Panc1 (cell line): ENCODE measurements at places on chromosomes 11 and 22. TPM values are rescaled to one million over a fixed set of nuclear protein-coding genes. Genes with fewer than 3 reads are reported as not detected.

Gene C11orf91
- total RNA-seq = 1.3 TPM

Gene KLHL35
- 10.9 TPM for total RNA-seq

Gene CNGA4
- total RNA-seq = 0.62 TPM

Gene TMEM45B
- 2.6 TPM for total RNA-seq

Gene PDE3B
- total RNA-seq = 33.0 TPM

Gene MS4A2
- not detected for total RNA-seq

Gene MS4A4A
- not detected for total RNA-seq

Gene HTR3A
- 0.21 TPM for total RNA-seq

Gene DNAL4
- total RNA-seq = 10.5 TPM

Gene SYT12
- 0.62 TPM for total RNA-seq

Gene RASL10A
- total RNA-seq = 2.6 TPM

- no peak for DNase-seq
Observed at GRCh38 chr11:35116762-35117640, 22.0 kb upstream of the CD44 start.

- DNase-seq = no peak
Observed at GRCh38 chr22:48653306-48653705, 1174.4 kb downstream of the BRD1 start.

DNA sequence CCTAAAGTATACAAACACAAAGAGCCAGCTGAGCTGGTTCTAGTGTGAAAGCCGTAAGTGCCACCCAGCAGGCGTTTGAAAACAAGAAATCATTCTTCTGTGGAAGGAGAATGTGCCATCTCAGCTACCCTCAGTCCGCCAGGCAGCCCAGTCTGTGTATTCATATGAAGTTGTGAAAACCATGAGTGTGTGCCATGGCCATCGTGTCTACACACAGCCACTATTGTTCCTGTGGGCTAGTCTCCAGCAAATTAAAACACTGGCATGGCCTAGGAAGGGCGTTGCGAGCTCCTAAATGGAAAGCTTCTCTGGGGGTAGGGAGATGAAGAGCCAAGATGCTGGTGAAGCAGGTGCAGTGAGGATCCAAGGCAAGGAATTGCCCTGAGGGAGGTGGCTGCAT, 51.5 kb upstream of the HORMAD2 start:
- no peak for DNase-seq

- no peak for DNase-seq
Observed at GRCh38 chr11:72471005-72471898, 36.9 kb upstream of the CLPB start.

GRCh38 chr11:85540181-85540580, 87.0 kb downstream of the DLG2 start:
- no peak for DNase-seq

DNA sequence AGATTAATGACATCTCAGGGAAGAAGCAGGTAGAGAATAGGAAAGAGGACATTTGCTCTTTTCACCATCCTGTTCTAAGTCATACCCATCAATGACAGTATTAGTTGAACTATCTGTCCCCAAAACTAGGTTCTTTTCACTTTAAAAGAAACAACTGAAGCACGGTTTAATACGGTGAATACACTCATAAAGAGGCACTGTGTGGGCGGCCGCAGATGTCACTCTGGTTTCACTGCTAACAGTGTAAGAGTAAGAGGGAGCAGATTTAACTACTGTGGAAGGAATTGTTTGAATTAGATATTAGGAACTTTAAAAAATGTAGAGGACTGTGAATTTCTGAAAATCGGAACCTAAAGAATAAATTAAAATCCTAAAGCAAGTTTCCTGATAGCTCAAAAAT, 49.5 kb downstream of the VSIG10L2 start:
- no peak for DNase-seq

GRCh38 chr22:30561402-30562189, 12.9 kb downstream of the GAL3ST1 start:
- no peak for DNase-seq

DNA sequence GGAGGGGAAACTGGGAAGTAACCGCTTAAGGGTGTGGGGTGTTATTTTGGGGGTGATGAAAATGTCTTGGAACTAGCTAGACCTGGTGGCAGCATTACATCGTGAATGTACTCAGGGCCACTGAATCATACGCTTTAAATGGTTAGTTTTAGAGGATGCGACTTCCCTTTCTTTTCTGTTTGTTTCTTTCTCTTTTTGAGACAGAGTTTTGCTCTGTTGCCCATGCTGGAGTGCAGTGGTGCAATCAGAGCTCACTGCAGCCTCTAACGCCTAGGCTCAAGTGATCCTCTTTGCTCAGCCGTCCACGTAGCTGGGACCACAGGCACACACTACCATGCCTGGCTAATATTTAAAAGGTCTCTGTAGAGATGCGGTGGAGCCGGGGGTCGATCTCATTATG, 5.6 kb upstream of the MIAT start:
- no peak for DNase-seq

- no peak for DNase-seq
Observed at GRCh38 chr11:86681483-86681756, 9.0 kb upstream of the ME3 start.

DNA sequence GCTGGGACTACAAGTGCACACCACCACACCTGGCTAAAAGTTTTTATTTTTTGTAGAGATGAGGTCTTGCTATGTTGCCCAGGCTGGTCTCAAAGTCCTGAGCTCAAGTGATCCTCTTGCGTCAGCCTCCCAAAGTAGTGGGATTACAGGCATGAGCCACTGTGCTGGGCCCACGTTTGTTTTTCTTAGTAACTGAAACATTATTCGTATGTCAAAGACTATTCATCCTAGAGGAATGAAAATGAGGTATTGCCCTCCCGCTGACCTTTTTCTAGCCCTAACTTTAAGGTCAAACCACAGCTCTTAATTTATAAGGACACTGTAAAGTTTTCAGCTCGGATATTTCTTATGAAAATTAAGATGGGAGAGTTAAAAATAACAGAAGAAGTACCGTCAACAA, 33.2 kb upstream of the PAX6 start:
- DNase-seq = no peak

DNA sequence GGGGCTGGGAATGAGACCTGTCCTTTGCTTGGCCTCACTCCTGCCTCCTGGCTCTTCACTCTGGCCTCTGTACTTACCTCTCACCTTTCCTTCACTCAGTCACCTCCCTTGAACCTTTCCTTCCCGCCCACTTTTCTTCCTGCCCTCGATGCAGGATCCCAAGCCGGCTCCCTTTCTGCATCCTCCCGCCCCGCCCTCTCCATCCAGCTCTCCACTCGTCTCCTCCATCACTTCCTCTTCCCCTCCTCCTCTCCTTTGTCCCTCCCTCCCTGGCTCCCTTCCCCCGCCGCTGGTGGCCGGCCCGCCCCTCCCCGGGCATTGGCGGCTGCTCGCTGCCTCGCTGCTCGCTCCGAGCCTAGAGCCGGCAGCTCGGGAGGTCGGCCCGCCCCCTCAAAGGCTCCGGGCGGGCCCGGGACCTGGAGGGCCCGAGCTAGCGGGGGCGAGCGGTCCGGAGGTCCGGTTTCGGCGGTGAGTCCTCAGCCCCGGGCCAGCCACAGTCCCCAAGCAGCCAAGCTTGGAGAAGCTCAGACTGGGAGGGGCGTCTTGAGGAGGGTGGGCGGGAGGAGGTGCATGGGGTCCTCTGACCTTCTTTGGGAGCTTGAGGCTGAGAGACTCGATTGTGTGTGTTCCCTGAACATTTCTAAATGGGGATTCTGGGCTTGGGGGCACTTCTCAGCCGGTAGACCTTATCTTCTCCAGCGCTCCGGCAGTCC, 13.8 kb downstream of the PHLDB1 start:
- DNase-seq = no peak

- no peak for DNase-seq
Observed at GRCh38 chr11:45643598-45644260, 21.7 kb downstream of the CHST1 start.

DNA sequence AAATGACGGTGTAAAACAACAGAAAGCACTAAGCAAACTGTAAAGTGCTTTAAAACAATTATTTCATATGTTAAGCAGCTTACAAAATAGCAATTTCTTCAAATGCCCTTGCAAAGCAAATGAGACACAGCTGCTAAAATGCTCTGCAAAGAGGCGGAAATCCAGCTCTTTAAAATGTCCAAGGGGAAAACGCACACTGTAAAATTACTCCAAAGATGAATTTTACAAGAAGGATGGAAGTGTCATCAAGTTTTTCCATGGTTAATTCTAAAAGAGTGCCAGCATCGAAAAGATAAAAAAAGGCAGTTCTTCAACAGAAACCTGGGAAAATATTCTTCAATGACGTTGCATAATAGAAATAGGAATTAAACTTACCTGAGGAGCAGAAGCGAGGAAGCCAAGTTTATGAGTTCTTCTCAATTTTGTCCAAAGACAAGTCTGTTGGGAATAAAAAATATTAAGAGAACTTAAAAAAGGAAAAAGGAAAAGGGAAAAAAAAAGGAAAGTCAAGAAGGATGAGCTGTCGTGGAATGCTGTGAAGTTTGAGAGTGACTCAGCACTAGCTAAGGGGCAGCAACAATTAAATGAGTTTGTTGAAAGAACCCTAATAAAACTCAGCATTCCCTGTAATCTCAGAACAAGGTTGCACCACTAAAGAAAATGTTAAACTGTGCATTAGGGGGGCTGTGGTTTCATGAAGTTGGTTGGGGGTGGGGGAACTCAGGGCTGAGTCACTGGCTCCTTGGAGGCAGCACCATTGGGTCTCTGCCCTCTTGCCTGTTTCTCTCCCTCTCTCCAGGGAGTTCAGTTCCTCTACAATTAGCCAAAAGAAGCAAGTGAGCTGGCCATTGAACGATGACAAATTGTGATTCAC, 64.2 kb upstream of the BLID start:
- DNase-seq = peak; percentile 95

- DNase-seq = no peak
Observed at GRCh38 chr11:117898059-117898458, 21.6 kb upstream of the FXYD6 start.

- no peak for DNase-seq
Observed at GRCh38 chr22:36330655-36331305, 57.0 kb downstream of the MYH9 start.

DNA sequence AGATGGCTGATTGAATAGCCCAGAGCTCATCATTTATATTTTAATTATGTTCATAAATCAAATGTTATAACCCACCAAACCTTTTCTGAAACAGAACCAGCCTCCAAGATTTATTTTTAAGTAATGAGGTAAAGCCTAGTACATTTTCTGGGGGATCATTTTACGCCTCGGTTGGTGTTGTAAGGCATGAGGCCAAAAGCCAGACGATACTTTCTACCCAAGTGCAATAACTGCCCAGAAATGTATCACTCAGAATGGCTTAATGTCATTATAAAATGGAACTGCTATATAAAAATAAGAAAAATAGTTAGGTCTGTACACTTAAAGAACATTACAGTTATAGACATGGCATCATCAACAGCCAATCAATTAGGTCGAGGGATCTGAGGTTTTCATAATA, 283.3 kb downstream of the CADM1 start:
- DNase-seq = no peak

DNA sequence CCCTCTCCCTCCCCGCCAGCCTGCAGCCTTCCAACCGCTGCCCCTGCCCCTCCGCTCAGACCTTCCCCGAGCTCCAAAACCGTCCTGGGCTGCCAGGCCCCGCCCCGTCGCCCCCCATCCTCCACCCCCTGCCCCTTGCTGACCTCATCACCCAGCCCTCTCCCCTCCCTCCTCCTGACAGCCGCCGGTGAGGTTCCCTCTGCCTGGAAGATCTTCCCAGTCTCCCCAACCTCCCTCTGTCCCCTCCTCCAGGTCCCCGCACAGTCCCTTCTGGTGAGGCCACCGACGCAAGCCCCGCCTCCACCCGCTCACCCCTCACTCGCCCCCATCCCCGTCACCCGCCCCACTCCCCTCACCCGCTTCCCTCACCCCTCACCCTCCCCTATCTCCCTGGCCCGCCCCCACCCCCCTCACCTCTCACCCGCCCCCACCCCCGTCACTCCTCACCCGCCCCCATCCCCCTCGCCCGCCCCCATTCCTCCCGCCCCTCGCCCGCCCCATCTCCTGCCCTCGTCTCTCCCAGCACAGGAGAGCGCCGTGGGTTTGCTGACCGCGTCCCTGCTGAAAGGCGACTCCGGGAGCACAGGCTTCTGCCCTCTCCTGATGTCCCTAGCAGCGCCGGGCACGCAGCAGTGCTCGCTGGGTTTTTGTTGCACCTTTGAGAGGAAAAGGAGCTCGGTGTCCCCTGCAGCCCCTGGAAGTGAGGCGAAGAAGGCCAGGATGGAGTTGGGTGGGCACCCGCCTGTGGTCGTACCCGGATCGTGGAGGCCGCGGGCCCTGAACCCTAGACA, 16.4 kb upstream of the UPK3A start:
- no peak for DNase-seq

DNA sequence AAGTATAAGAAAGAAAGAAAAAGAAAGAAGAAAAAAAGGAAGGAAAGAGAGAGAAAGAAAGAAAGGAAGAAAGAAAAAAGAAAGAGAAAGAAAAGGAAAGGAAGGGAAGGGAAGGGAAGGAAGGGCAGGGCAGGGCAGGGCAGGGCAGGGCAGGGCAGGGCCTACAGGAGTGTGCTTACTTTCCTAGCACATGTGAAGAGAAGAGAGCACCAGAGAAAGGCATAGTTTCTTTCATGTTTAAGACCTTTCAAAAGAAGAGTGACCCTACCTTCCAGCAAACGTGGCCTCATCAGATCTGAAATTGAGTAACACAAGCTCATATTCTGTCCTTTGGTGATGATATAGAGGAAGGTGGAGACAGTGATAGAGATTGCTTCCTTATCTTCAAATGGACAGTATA, 899.3 kb upstream of the RAG2 start:
- DNase-seq = no peak

GRCh38 chr11:70627219-70627618, 228.9 kb downstream of the CTTN start:
- DNase-seq = no peak

GRCh38 chr22:19571207-19571795, 47.1 kb upstream of the CLDN5 start:
- no peak for DNase-seq

DNA sequence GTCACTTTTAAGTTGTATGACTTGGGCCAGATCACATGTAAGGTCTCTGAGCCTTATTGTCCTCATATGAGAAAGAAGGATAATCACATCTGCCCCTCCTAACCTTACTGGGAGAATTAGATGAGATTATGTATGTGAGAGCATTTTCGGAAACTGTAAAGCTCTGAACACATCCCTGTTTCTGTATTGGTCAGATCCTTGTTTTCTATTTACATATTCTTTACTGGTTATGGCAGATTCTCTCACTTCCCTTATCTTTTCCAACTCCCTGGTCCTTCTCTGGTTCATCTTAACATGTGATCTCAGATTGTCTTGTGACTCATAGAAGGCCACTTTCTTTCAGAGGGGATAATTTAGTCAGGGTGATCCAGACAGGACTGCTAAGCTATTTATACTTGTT, 41.8 kb downstream of the CCDC81 start:
- no peak for DNase-seq

- no peak for DNase-seq
Observed at GRCh38 chr11:2205981-2206690, 34.5 kb upstream of the TH start.
